ENCODE measurements at places on chromosomes 16 and 17. TPM values are rescaled to one million over a fixed set of nuclear protein-coding genes. Genes with fewer than 3 reads are reported as not detected.

Gene TMEM132E
- total RNA-seq = not detected

Gene FOXL1
- 5.0 TPM for total RNA-seq

Gene DLG4
- total RNA-seq = 3.1 TPM

Gene CDK3
- total RNA-seq = 1.5 TPM

Gene JPH3
- total RNA-seq = 7.4 TPM

Gene OR1F1
- not detected for total RNA-seq

Gene ARHGAP23
- total RNA-seq = 4.1 TPM

Gene TMEM204
- 1.1 TPM for total RNA-seq

Gene CES1
- 9.0 TPM for total RNA-seq

Gene SCO1
- total RNA-seq = 45.6 TPM

Gene DRC7
- total RNA-seq = not detected

Gene ZP2
- not detected for total RNA-seq

Gene CRISPLD2
- total RNA-seq = 21.6 TPM

Gene CASKIN2
- 3.0 TPM for total RNA-seq

Gene KRT14
- total RNA-seq = 1.4 TPM

Gene FNDC8
- not detected for total RNA-seq

Gene UBE2O
- total RNA-seq = 24.7 TPM

Gene KCNH6
- total RNA-seq = not detected

Gene ADAD2
- not detected for total RNA-seq

Gene HNF1B
- total RNA-seq = not detected

Gene RHBDL3
- 0.57 TPM for total RNA-seq

Gene POLR3K
- 10.8 TPM for total RNA-seq

Gene CDRT4
- total RNA-seq = 0.80 TPM

Gene GAST
- total RNA-seq = not detected

Gene CCDC154
- total RNA-seq = not detected

Gene SLC5A2
- total RNA-seq = not detected

Gene TLCD3B
- not detected for total RNA-seq

Gene MAZ
- 120 TPM for total RNA-seq

Gene CDH11
- total RNA-seq = 46.9 TPM

Gene MT4
- total RNA-seq = not detected

Gene SCGB1C2
- total RNA-seq = not detected

Gene TPPP3
- 0.71 TPM for total RNA-seq

Gene TMC5
- not detected for total RNA-seq

Gene KRTAP4-12
- not detected for total RNA-seq

Gene GSG1L
- total RNA-seq = not detected

Gene HYDIN
- 2.5 TPM for total RNA-seq

Gene KLHDC4
- 23.7 TPM for total RNA-seq

Gene CCDC200
- total RNA-seq = not detected
